Stimulated activated CD8-positive, alpha-beta memory T cell treated with anti-CD3 and anti-CD28 coated beads, Interleukin-4, amount 100 ng/mL, for 48 hours (primary cell): ENCODE measurements at places on chromosomes 7 and 10.

DNA sequence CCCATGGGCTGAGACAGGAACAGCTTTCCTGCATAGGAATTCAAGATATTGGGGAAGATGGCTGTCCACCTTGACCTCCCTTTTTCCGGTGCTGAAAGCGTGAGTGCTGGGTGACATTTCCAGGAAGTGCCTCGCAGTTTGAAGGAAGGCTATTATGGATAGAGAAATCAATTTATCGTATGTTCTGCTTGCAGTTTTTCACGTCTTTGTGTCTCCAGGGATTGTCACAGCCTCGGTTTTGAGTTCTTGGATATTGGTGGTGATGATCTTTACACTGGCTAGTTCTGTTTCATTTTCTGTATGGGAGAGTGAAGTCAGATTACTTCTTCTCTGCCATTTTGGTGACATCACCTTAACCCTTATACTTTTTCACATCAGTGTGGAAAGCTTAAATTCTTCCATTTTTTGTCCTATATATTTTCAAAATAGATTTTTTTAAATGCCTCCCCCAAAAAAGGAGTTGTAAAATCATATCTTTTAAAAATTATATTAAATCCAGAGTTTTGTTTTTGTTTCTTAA is 102.5 kb upstream of the APBB1IP start:
- DNase-seq = no peak

GRCh38 chr10:188546-188945 is 53.3 kb downstream of the ZMYND11 start:
- DNase-seq = no peak

- no peak for DNase-seq
Observed at GRCh38 chr7:110801502-110801901, 289.4 kb upstream of the LRRN3 start.

DNA sequence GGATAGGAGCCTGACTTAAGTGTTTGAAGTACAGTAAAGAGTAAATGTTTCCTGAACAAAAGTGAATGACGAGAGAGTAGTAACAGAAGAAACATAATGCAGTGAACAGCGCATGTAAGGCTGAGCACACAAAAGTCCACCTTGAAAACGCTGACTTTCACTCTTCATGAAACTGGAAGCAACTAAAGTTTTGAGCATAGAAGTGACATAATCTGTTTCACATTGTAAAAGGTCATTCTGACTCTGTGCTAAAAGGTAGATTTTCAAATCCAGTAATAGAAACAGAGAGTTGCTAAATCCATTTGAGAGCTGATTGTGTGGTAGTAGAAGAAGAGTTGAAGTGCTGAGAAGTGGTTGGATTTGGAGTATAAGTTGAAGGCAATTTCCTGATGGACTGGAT is 1037.0 kb downstream of the CNTNAP2 start:
- no peak for DNase-seq

GRCh38 chr7:49638166-49638565 is 135.3 kb upstream of the VWC2 start:
- no peak for DNase-seq

- DNase-seq = peak; percentile 65
Observed at GRCh38 chr7:129271500-129272355, 46.9 kb downstream of the AHCYL2 start.

DNA sequence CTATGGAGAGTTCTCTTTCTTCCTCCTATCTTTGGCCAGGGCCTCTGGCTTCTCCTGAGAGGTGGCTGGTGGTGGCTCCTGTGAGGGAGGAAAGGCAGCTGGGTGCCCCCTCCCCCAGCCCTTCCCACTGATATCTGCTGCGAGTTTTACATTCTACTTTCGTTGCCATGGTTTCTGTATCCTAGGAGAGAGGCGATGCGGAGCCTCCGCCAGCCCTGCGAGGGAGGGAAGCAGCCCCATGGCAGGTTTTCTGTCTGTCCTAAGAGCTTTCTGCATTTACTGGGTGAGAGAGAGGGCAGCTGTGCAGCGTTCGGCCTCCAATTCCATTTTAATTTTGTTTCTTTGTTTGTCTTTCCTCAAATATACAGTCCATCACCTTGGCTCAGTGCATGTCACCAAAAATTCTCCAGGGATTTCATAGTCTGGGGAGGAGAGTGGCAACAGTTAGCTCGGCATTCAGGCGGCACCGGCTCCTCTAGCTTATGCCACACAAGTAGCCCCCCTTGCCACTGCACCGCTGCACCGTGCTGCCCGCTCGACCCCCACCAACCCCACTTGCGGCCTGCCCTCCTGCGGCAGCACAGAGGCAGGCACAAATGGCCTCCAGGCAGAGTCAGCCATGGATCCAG is 20.4 kb downstream of the DNAJB12 start:
- DNase-seq = peak; percentile 50

- no peak for DNase-seq
Observed at GRCh38 chr7:67408109-67408508, 411.5 kb downstream of the TYW1 start.

DNA sequence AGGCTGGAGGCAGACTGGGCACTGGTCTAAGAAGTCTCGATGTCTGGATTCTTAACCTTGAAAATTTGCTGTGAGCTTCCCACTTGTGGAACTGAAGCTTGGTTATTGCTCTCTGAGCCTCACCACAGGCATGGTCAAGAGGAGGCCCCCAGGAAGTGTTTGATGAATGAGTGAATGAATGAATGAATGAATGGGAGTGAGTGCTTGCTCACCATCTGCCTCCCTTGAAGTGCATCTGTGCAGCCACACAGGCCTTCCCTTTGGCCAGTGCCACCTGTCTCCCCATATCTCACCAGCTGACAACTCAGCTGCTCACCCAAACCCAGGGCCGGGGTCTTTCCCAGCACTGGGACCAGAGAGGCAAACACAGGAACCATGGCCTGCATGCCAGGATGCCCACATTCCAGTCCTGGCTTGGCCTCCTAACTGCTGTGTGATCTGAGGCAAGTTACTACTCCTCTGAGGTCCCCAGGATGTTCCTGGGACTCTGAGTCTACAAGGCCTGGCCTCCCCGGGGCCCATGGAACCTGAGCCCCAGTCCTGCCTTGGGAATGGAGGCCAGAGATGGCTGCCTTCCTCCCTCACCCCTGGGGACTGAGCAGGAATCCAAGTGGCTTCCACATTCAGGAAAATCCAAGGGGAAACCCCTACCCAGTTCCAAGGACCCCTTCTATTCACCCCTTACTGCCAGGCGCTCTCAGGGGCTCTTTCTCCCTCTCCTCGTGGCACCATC is 51.4 kb upstream of the SLC29A3 start:
- no peak for DNase-seq

GRCh38 chr7:108848486-108848885 is 278.8 kb downstream of the DNAJB9 start:
- no peak for DNase-seq

DNA sequence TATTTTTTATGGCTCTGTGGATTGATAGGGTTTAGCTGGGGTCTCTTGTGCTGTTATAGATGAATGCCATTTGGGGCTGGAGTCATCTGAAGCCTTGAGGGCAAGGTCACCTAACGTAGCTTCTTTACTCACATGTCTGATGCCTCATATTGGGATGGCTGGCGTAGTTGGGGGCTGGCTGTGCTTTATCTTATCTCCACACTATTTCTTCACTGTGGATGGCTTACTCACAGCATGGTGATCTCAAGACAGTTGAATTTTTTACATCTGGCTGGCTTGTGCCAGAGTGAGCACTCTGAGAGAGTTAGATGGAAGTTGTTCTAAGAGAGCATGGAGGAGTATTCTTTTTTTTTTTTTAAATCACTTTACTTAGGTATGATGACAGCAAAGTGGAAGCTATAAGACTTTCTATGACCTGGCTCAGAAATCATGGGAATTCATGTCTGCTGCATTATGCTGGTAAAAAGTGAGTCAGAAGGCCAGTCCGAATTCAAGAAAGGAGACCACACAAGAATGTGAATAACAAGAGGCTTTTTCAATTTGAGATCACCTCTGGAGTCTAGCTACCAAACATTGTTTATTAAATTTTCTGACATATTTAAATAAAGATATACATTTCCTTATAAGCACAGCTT is 252.4 kb upstream of the TPK1 start:
- no peak for DNase-seq

GRCh38 chr7:20700453-20701227 is 85.2 kb downstream of the ABCB5 start:
- no peak for DNase-seq

DNA sequence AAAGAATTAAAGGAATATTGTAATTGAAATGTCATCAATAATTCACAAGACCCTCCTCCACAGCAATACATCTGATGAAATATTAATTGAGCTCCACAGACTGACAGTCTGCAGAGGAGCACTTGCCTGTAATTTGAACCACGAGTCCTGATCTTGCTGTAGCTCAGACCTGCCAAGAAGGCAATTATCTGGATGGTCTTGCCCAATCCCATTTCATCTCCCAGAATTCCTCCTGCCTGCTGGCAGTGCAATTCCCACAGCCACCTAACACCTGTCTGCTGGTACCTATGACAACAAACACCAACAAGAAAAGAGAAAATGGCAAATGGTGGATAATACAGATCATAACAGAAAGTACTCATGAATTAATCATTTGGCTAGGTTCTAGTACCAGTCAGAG is 38.5 kb downstream of the ERCC6 start:
- DNase-seq = no peak

DNA sequence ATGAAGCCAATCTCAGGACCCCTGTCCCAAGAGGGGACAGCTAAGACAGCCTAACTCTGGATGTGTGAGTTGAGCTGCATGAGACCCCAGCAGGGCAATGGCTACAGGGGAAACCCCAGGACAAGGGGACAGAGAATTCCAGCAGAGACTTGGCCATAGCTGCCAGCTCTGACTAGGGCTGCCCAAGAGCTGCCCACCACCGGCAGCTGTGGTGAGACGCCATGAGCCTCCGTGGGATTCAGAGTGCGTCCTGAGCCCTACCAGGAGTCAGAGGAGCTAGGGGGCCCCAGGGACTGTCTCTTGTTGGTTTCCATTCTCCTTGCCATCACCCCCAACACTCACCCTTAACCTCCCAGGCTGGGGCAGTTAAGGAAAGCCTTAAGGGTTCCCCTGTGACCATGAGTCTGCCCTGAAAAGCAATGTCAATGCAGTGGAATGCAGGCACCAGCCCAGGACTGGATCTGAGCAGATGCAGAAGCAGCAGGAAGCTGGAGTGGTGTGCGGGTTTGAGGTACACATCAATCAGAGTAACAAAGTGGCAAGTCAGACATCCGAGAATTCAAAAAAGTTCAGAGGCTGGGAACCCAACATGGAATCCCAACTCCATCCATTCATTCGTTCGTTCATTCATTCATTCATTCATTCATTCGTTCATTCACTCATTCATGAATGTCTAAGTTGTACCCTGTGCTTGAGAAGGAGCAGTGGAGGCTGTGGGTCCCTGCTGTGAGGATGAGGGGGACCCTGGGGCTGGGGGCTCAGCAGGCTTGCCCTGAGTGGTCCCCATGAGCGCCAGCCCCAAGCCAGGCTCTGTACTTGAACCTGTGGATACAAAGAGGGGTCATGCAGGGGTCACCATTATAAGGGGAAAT is 52.9 kb downstream of the C10orf120 start:
- no peak for DNase-seq
